ENCODE measurements at places on chromosomes 5 and 9. TPM values are rescaled to one million over a fixed set of nuclear protein-coding genes. Genes with fewer than 3 reads are reported as not detected.

GRCh38 chr5:10229306-10230048 is 20.2 kb downstream of the ATPSCKMT start:
- DNase-seq = no peak

DNA sequence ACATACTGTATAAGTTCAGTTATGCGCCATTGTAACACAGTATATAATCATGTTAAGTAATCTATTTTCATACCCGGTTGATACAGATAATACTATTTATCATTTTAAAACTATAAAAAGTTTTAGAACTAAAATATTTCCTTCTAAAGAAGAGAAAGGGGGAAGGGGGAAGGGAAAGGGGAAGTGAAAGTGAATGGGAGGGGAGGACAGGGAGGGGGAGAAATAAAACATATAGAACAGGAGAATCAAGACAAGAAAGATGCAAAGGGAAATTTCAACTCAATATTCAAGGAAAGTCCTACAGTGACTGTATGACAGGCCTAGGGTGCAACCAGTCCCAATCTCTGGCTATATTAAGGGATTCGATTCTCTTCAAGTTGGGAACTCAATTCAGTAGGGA is 1278.8 kb downstream of the MAT2B start:
- DNase-seq = no peak

DNA sequence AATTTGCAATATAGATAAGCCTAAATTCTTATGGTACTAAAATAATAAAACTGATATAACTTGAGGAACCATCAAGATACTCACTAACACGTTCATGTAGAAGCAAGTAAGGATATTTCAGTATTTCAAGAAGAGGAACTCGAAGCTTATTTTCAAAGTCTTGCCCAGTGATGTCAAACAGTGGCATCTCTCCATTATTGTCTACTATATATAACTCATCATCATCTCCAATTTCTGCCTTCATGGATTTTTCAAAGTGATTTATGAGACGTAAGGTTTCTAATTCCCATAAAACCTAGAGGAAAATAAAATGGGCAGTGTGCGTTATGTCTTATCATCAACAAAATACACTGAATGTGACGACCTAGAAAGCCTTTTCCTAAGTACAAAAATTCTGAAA is 8.6 kb downstream of the SETX start:
- no peak for DNase-seq

DNA sequence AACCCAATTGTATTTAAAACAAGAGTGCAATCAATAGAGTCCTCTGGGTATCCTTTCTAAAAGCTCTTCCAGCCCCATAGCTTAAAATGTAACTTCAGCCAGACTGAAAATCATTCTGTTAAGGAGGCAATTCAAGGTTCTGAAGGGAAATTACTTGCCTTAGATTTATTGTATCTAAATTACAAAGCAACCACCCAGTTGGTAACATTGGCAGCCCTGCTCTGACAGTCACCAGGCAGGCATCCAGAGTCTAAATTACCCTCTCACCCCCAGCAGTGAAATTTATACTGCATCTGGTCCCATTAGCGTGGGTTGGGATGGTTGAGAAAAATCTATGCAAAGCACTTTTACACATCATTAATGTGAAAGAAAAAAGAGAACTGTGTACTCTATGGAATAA is 514.7 kb downstream of the MTRR start:
- DNase-seq = no peak

- DNase-seq = no peak
Observed at GRCh38 chr5:108801776-108802175, 54.1 kb downstream of the FER start.

- DNase-seq = peak; percentile 88
Observed at GRCh38 chr9:121305269-121305994, 37.5 kb downstream of the GSN start.

GRCh38 chr5:38299585-38299984 is 41.2 kb downstream of the EGFLAM start:
- no peak for DNase-seq

- no peak for DNase-seq
Observed at GRCh38 chr9:133023117-133023890, 7.5 kb upstream of the GTF3C5 start.

DNA sequence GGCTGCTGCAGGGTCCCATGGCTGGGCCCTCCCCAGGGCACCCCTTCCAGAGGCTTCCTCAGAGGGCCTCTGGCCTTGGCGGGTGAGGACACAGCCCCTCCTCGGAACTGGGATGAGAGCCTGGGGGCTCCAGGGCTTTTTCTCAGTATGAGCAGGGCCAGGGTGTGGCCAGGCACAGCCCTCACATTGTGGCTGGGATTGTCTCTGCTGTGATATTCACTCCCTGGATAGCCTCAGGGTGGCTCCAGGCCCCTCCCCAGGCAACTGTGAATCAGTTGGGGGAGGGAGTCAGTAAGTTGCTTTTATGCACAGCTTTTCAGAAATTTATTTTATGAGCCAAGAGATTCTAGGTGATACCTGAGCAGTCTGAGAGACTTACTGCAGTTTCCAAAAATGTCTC is 135.7 kb downstream of the CACNA1B start:
- DNase-seq = no peak

- no peak for DNase-seq
Observed at GRCh38 chr5:152987131-152987530, 503.3 kb upstream of the GRIA1 start.

- no peak for DNase-seq
Observed at GRCh38 chr5:133298447-133298846, 246.6 kb downstream of the HSPA4 start.

- DNase-seq = no peak
Observed at GRCh38 chr5:66864240-66864884, 268.2 kb downstream of the MAST4 start.

DNA sequence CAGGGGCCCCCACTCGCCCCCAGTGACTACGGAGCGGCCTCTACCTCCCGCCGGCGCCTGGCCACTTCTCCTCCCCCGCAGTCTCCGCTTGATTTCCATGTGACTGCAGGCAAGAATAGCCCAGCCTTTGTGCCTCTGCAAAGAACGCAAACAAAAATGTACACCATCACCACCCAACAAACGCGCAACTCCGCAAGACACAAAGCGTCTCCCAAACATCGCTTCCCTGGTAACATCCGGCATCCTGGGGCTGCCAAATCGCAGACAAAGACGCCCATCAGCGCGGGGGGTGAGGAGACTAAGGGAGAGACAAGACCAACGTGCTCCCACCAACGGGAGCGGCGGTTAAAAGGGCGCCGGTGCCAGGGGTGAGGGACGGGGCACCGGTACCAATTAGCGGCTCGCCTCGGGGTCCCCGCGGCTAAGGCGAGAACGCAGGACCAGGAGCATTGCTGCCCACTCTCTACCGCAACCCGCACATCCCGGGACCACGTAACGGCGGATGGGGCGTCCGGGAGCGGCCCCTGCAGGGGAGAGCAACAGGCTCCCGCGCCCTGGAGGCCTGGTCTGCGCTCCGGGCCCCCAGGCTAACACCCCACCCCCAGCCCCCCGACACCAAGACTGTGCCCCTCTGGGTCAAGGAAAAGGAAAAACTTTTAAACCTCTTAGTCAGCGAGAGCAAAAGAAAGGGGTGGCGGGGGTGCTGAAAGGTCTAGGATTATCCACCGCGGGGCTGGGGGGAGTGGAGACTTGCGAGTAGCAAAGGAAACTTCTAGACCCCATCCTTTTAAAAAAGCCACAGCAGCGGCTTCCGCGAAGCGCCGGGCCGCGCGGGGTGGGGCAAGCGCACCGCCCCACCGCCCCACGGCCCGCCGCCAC is 885 bp downstream of the MPDZ start:
- peak; percentile 73 for DNase-seq

GRCh38 chr5:163104464-163104863 is 332.9 kb upstream of the CCNG1 start:
- DNase-seq = no peak

DNA sequence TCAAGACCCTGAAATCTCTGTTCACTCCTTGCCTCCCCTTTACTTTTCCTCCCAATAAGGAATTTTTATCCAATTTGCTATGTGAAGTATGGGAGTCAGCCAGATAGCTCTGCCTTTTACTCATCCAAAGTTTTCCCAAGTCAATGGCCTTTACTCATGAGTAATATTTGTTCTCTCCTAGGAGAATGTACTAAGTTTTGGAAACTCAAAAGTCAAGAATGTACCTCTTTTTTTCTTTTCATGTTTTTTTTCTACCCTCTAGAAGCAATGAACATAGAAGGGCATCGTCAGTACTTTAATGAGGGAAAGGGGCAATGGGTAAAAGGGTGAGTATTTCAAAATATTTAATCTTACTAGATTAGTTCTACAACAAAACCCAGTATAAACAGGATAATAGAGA is 140.2 kb upstream of the SGCD start:
- DNase-seq = no peak

DNA sequence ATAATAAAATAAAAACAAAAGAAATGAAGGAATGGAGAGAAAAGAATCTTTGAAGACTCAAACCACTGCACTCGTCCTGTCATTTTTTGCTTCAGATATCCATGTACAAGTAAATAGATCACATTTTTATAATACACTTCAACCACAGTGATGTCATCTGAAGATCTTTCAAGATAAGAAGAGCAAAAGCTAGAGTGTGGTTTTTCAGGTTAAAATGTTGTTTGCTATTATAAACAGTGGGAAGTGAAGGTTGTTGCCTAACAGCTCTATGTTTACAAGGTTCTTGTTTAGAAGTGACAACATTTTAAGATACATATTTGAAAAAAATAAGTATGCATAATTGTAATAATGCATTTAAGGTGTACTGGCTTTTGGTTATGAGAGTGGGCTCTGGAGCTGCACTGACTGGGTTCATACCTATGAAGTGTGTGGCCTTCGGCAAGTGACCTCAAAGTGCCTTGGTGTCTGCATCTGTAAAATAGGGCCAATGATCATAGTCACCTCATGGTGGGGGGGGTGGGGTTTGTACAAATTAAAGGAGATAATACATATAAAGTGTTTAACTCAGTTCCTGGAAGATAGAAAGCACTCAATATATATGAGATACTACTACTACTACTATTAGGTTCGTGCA is 45.5 kb upstream of the IL7R start:
- no peak for DNase-seq

ORM2 gene
- total RNA-seq = not detected

GFPT2 gene
- 72.1 TPM for total RNA-seq

GABBR2 gene
- under 0.01 TPM for total RNA-seq

NFX1 gene
- total RNA-seq = 31.2 TPM

LOX gene
- total RNA-seq = 31.5 TPM

ELAVL2 gene
- total RNA-seq = not detected

SYK gene
- total RNA-seq = 6.7 TPM

OTULIN gene
- total RNA-seq = 10.0 TPM

MORN5 gene
- total RNA-seq = 1.8 TPM
